ENCODE measurements at places on chromosomes 2 and 18. TPM values are rescaled to one million over a fixed set of nuclear protein-coding genes. Genes with fewer than 3 reads are reported as not detected.
A peak's percentile ranks its signal among the peaks of the same experiment; 100 is the strongest.

Gene CABLES1
- total RNA-seq: 0.28 TPM

Gene GNAL
- total RNA-seq: 1.2 TPM

Gene DSC3
- total RNA-seq: 0.13 TPM

Gene SRD5A2
- not detected for total RNA-seq

Gene SLC8A1
- 713 TPM for total RNA-seq

Gene AP1S3
- total RNA-seq: 0.31 TPM

Gene SLC9A4
- not detected for total RNA-seq

DNA sequence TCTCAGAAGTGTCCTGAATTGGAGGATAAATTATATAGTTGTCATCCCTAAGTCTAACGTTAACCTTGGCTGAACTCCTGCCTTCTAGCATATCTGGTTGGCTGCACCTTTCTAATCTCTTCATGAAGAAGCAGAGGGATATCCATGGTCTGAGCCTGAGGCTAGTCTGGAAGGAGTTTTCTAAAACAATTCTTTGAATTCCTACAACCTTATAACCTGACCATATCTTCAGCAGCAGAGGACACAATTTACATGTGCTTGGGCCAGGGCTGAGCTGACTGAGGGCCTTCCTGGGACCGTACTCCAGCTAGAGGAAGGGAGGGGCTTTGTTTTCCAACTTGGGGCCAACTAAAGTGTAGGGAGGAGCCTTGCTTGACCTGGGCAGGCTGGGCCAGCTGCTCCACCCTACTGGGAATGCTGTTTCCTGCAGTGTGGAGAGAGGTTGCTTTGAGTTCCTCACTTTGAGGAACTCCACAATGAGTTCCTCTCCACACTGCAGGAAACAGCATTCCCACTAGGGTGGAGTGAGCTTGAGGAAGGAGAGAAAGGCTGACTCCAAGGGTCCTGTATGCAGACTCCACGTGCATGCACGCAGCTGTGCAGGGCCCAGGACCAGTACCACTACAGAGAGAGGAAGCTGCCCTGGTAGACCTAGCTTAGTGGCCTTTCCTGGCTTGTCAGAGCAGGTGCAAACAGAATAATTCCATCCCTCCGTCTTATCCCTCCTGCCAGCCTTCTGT is 19.6 kb downstream of the CEP68 start:
- no peak for DNase-seq

GRCh38 chr2:102057502-102058292 is 65.9 kb downstream of the IL1R2 start:
- peak; percentile 63 for DNase-seq

GRCh38 chr2:20453087-20453486 is 6.2 kb downstream of the RHOB start:
- no peak for DNase-seq

GRCh38 chr2:71281950-71282349 is 49.6 kb upstream of the ZNF638 start:
- no peak for DNase-seq

DNA sequence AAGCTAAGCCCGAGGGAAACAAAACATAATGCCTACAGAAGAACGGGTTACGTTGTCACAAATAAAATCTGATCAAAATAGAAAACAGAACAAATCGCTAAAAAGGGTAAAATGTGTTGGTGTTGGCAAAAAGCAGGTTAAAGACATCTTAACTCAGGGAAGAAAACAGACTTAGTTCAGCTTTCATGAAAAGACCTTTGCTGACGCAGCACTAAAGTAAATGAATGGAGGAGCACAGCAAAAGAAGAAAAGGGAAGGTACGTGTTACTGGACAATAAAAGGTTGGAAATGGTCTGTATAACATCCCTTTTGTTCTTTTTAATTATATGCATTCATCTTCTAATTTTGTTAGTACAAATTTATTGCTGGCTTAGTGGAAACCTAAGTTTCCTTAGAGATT is 117.4 kb upstream of the DSEL start:
- DNase-seq: no peak

DNA sequence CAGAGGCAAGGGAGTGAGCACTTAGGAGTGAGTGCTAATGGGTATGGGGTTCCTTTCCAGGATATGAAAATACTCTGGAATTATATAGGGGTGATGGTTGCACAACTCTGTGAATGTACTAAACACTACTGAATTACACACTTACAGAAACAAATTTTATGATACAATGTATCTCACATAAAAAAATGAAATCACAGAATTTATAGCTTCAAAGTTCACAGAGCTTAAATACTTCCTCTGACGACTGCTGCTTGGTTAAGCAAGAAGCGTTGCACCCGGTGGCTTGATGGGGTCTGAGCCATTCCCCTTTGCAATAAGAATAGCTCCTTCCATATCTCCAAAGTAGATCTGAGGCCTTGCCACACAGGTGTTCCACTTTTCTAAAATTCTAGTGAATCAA is 835.1 kb downstream of the TSN start:
- no peak for DNase-seq

- DNase-seq: no peak
Measured at GRCh38 chr2:239994086-239994485, 31.1 kb downstream of the NDUFA10 start.

DNA sequence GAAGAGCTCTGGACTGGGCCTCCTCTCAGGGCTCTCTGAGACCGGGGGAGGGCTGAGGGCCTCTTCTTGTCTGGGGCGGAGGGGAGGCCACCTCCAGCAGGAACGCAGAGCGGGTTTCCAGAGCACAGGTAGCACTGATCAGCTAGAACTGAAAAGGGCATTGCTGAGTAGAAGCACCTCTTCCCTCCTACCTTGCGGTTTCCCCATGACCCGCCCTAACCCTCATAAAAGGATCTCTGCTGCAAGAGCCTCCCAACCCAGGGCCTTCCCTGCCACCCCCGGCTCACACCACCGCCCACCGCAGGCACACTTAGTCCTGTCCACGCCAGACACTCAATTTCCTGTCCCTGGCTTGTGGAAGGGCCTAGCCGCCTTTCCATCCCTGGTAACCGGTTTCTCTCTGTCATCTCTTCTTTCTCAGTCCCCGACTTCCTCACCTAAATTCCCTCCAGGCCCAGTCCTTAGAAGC is 966 bp downstream of the ADCY3 start:
- DNase-seq: no peak

DNA sequence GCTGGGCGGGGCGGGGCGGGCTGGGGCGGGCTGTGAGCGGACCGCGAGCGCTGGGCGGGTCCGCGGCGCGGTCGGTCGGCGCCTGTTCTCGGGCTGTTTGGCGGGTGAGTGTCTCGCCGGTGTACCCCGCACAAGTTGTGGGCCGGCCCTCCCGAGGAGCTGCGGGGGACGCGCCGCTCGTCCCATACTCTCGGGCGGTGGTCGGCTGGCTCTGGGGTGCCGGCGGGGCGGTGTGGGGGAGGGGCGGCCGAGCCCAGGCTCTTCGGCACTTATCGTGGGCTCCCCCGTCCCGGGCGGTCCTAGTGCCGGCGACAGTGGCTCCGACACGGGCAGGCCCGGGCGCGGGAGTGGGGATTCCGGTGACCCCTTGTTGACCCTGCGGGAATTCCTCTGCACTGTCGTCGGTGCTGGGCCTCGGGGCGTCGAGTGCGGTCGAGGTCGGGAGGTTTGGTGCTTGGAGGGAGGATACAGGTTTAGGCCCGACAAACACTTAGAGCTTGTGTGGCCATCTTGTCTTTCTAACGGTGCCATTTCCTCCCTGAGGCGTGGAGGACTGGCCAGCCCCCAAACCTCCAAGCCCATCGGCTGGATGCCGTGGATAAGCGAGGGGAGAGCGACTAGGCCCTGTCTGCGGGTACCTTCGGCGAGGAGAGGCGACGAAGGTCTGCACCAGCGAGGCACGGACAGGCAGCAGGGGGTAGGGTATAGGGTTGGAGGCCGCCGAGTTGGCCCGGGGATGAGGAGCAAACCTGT is at the start of gene SEPTIN2:
Gene SEPTIN2 (plus strand): TSS at position 47 of the 753 bp plus-strand sequence. CDS start 8,308 bp downstream, outside the sequence.
- DNase-seq: peak; percentile 82

DNA sequence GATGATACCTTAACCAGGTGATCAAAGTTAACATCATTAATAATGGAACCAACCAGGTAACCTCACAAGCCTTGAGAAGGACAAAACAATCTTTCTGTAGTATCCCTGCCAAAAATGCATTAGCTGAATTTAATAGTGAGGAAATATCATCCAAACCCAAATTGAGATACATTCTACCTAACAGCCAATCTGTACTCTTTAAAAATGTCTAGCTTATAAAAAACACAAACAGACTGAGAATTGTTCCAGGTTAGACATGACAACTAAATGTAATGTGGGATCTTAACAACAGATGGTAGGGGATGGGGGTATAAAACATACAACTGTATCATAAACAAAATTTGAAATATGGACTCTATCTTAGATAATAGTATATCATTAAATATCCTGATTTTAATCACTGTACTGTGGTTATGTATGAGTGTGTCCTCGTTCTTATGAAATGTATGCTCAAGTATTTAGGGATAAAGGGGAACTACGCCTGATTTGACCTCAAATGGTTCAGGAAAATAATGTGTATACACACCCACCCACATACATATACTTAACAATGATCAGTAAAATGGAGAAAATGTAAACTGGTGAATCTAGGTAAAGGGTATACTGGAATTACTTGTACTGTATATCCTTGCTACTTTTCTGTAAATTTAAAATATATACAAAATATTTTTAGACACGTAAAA is 1.7 kb downstream of the FANCL start:
- no peak for DNase-seq

DNA sequence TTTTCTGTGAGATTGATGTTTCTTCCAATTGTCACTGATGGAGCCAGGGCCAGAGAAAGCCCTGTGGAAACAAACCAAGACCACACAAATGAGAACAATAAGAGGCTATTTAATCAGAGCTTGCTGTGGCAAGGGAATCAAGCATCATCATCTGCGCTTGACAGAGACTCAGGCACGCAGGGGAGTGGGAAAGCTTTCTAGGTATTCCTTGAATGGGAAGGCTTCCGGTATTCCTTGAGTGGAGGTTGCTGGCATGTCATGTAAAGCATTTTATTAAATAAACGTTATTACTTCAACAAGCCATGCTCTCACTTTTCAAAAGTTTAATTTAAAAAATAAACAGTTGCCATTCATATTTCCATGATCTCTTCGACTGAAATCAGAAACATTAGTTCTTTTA is 194.6 kb upstream of the SYT4 start:
- no peak for DNase-seq

DNA sequence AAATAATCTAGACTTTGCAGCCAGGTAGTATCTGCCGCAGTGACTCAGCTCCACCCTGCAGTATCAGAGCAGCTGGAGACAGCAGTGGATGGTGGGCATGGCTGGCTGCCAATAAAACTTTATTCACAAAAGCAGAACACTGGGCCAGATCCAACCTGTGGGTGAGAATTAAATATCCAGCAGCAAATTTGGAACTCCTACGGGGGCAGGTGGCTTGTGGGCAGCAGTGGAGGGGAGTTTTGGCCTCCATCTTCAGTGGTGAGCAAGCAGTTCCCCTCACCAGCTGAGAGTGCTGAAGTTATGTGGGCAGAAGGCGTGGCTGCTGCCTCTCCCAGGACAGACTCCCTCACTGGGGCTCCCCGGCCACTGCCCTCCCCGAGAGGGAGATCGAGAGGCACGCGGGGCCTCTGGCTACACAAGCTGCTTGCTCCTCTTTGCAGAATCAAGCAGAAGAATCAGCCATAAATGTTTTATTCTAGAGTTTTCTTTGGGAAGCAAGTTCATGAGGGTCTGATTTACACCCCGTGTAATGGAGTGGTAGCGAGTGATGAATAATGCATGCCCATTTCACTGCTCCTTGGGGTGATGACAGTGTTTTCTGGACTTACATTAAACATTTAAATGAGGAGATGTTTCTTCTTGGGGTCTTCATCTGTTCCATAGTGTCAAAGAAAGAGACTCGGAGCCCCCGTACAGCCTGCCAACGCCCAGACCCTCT is 204.3 kb downstream of the SEPTIN10 start:
- no peak for DNase-seq

DNA sequence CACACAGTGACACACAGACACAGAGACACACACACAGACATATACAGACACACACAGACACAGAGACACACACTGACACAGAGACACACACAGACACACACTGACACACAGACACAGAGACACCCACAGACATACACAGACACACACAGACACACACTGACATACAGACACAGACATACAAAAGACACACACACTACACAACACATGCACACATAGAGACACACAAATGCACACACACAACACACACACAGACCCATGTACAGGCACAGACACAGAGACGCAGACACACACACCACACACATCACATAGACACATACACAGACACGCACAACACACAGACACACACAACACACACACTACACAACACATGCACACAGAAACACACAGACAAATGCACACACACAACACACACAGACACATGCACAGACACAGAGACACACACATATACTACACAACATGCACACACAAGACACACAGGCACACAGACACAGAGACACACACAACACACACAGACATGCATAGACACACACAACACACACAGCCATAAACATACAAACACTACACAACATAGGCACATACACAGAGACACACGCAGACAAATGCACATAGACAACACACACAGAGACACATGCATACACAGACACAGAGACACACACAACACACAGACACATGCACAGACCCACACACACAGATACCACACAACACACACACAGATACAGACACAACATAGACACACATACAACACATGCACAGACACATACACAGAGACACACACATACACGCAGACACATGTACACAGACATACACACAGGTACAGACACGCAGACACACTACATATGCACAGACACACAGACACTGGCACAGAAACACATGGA is 120.5 kb downstream of the BCL2 start:
- no peak for DNase-seq

GRCh38 chr2:70240599-70240998 is 7.8 kb downstream of the TIA1 start:
- no peak for DNase-seq

DNA sequence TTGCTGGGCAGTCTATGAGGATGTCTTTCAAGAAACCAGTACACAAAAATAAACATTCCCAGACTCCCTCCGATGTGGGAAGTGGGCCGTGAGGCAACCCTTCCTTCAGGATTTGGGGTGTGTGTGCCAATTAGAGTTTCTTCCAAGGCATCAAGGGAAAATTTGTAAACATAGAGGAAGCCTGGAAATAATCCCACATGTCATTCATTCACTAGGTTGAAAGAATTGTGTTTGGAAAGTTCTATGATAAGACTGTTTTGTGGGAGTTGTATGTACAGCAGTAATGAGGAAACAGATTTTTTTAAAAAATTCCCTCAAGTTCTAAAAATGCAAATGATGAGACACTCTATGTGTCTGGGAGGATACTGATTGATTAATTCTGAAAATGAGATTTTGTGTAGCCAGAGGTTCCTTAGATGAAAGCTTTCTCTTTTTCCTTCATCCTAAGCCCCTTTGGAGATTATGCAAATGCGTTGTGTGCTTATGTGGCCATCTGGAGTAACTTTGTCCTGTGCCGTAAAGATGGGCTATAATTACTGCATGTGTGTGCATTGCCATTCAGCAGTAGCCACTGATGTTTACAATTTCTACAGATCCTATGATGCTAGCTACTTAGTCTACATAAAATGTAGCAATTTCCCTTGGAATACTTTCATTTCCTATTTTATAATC is 107.8 kb upstream of the TPO start:
- no peak for DNase-seq

GRCh38 chr2:38430597-38431207 is 53.6 kb upstream of the ATL2 start:
- DNase-seq: no peak

- DNase-seq: no peak
Measured at GRCh38 chr2:206256706-206257205, 17.7 kb upstream of the ZDBF2 start.

GRCh38 chr2:70128005-70128404 is 40.7 kb downstream of the PCBP1 start:
- DNase-seq: no peak

All from heart left ventricle (tissue), 16 donors.